ENCODE measurements at places on chromosomes 6 and 20. TPM values are rescaled to one million over a fixed set of nuclear protein-coding genes. Genes with fewer than 3 reads are reported as not detected.

Gene SIRT5
- 7.4 TPM for polyA plus RNA-seq

Gene PSMG4
- 113 TPM for polyA plus RNA-seq

Gene CGA
- polyA plus RNA-seq = not detected

GRCh38 chr20:8413691-8414090 is 281.6 kb downstream of the PLCB1 start:
- H3K27me3 ChIP-seq = no peaks in the 10 kb centered on the region
- H3K36me3 ChIP-seq = no peaks in the 10 kb centered on the region
- DNase-seq = no peak
- no peak overlapping the region for H3K4me3 ChIP-seq
- no peaks in the 10 kb centered on the region for H3K4me1 ChIP-seq
- no peak overlapping the region for H3K27ac ChIP-seq

DNA sequence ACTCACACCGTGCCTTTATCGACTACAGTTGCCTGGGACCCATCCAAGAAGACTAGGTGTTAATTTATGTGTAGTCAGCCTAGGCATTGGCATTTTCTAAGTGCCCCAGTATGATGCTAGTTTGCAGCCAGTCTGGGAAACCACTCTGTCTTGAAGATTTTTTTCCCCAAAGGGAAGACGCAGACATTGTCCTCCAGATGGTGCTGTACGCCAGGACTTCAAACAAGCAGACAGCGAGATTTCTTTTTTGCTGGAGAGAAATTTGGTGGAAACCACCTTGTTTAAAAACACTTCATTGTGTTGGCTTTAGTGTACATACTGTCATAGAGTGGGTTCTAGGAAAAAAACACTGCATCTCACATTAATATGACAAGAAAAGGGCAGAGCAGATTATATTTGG is 30.0 kb downstream of the ALDH5A1 start:
- no peak for DNase-seq
- H3K27ac ChIP-seq = no peak overlapping the region
- H3K36me3 ChIP-seq = no peaks in the 10 kb centered on the region
- H3K27me3 ChIP-seq = no peaks in the 10 kb centered on the region

Gene OVOL2
- 15.1 TPM for polyA plus RNA-seq

DNA sequence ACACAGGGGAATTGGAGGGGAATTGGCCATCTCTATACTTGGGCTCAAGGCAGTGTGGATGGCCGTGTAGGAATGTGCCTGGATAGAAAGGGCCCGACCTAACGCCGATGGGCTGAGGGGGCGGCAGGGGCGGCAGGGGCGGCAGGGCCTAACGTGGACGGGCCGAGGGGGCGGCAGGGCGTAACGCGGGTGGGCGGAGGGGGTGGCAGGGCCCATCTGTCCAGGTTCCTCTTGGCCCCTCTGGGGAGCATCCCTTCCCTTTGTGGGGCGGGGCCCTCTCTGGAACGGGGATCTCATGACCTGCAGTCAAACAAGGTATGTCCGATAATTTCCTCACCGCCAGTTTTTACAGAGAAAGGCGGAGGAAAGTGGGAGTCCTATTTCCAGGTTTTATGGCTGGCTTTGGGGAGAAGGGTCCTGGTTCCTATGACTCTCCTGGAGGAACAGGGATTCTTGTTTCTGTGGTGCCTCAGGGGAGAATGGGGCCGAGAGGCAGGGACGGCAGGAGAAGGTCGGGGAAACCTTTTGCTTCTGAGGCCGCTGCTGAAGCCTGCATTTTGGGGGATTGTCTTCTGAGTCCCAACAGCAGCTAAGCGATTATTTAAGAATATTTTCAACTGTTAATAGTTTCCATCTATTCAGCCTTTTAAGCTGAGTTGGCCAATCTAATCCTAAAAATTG is 100.8 kb upstream of the FRMD1 start:
- peaks cover 5% of the 10 kb centered on the region for H3K4me1 ChIP-seq
- H3K27ac ChIP-seq = no peak overlapping the region
- no peak for DNase-seq
- H3K4me3 ChIP-seq = no peak overlapping the region
- H3K36me3 ChIP-seq = no peaks in the 10 kb centered on the region

Gene ADISSP
- 141 TPM for polyA plus RNA-seq

DNA sequence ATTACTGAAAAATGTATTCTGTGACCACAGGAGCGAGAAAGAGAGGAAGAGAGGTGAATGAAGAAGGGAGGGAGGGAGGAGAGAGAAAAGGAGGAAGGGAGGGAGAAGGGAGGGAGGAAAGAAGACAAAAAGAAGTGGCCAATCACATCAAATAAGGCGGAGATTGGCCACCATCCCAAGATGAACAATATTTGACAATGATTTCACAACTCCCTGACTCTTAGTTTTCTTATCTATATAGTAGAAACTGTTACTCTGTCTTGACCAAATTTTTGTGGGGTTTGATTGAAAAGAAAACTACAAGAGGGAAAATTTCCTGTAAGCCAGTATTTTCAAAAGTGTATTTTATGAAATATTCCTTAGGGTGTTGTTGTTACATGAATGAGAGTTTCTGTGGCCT is 52.6 kb downstream of the FOXA2 start:
- H3K36me3 ChIP-seq = no peaks in the 10 kb centered on the region
- no peak for DNase-seq
- H3K4me1 ChIP-seq = peaks cover 5% of the 10 kb centered on the region
- H3K27ac ChIP-seq = no peak overlapping the region

Gene SLC22A7
- polyA plus RNA-seq = not detected

DNA sequence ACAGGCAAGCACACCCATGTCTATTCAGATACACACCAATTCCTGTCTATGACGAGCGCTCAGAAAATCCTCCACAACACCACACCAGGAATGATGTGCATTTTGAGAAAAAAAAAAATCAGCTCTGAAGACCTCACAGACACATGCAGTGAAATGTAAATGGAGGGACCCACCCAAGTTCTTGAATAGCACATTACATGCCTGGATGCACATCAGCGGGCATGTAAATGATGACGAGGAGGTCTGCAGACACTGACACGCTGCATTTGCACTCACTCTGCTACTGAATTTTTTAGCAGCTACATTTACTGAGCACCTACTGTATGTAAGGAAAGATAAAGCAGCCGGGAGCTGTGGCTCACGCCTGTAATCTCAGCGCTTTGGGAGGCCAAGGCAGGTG is 14.7 kb downstream of the NRSN2 start:
- H3K27me3 ChIP-seq = no peaks in the 10 kb centered on the region
- H3K27ac ChIP-seq = no peak overlapping the region
- H3K36me3 ChIP-seq = no peaks in the 10 kb centered on the region

Gene ZNF292
- 5.0 TPM for polyA plus RNA-seq

GRCh38 chr6:138093632-138094031 is 13.6 kb downstream of the PERP start:
- H3K4me3 ChIP-seq = no peak overlapping the region
- H3K27me3 ChIP-seq = no peaks in the 10 kb centered on the region
- H3K27ac ChIP-seq = no peak overlapping the region
- no peaks in the 10 kb centered on the region for H3K4me1 ChIP-seq

DNA sequence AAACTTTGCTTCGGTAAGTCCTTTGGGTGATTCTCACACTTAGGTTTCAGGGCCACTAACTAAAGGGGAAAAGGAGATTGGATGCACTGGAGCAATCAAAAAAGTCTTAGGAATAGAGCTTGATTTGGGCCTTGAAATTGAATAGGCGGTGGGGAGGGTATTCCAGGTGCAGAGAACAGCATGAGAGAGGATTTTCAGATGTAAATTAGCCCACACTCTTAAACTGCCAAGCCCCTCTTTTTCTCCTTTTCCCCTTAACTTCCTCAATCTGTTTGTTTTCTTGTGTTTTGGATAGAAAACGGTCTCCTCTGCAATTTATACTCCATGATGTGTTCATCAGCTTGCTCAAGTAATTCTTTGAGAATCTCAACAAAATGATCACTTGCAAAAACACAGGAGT is 62.1 kb upstream of the RIPOR2 start:
- no peak overlapping the region for H3K27ac ChIP-seq
- no peaks in the 10 kb centered on the region for H3K27me3 ChIP-seq
- peaks cover 7% of the 10 kb centered on the region for H3K4me1 ChIP-seq

- H3K4me1 ChIP-seq = no peaks in the 10 kb centered on the region
- no peak overlapping the region for H3K27ac ChIP-seq
- DNase-seq = no peak
- no peak overlapping the region for H3K4me3 ChIP-seq
- H3K36me3 ChIP-seq = no peaks in the 10 kb centered on the region
- H3K27me3 ChIP-seq = no peaks in the 10 kb centered on the region
Observed at GRCh38 chr6:117933471-117933870, 26.4 kb downstream of the SLC35F1 start.

DNA sequence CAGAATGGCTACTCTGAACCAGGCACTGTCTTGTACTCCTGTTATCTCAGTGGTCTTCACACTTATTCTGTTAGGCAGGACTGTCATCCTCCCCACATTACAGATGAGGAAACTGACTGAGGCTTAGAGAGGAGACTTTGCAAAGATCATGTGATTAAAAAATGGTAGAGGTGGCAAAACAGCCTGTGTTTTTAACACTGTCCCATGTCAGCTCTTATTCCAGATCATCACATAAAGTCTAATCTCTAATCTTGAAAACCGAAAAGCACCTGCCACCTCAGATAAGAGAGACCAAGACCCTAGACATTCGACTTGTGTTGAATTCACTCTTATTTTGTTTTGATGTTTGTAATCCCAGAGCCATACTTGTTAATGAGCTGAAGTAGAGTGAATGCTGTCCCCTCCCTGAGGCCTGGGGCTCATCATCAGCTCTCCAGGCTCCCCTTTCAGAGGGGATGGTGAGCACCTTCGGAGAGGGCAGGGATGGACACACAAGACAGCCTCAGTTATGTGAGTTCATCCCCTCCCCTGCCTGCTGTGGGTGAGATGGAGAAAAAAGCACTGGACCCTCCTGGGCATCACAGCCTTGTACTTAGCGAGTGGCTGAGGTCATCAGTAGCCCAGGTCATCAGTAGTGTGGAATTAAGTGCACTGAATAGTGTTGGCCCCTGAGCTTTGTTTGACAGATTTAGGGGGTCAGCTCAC is 30.6 kb downstream of the MTHFD1L start:
- no peaks in the 10 kb centered on the region for H3K4me1 ChIP-seq
- no peak for DNase-seq
- no peaks in the 10 kb centered on the region for H3K27me3 ChIP-seq
- H3K36me3 ChIP-seq = peaks cover 26% of the 10 kb centered on the region

- peaks cover 15% of the 10 kb centered on the region for H3K4me1 ChIP-seq
- H3K27ac ChIP-seq = no peak overlapping the region
- peak; percentile 39 for DNase-seq
- no peaks in the 10 kb centered on the region for H3K27me3 ChIP-seq
Observed at GRCh38 chr6:4932228-4932903, 71.5 kb downstream of the RPP40 start.

GRCh38 chr6:82072751-82073150 is 174.8 kb downstream of the IBTK start:
- no peak overlapping the region for H3K27ac ChIP-seq
- no peaks in the 10 kb centered on the region for H3K4me1 ChIP-seq
- H3K4me3 ChIP-seq = no peak overlapping the region
- DNase-seq = no peak

Gene PDYN
- 0.60 TPM for polyA plus RNA-seq

GRCh38 chr6:16092140-16092539 is 36.7 kb upstream of the MYLIP start:
- H3K4me1 ChIP-seq = no peaks in the 10 kb centered on the region
- no peaks in the 10 kb centered on the region for H3K36me3 ChIP-seq
- no peak overlapping the region for H3K27ac ChIP-seq
- H3K4me3 ChIP-seq = no peak overlapping the region
- no peaks in the 10 kb centered on the region for H3K27me3 ChIP-seq

Gene INSM1
- 1.4 TPM for polyA plus RNA-seq

DNA sequence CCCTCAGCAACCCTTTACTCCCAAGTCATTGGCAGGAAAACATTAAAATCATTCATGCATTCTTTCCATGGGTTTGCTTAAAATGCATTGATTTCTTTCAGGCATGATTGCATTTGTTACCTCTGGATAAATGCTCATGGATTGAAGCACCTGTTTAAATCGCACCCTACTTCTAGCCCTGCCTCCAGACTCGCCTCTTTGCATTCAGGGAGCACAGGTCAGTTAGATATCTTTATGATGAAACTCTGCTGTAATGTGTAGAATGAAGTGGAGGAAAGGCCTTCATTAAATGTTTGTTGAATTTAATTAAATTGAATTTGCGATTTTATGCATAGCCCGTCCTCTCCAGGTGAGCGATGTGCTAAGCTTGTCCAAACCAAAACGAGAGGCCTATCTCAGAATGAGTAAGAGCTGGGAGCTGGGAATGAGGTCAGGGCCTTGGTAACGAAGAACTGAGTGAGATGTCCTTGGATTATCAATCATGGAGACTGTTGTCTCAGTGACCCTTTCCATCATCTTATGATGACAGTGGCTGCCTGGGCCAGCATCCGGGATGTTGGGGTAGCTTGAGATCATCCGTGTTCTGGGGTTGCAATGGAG is 210.1 kb downstream of the SYNDIG1 start:
- no peak overlapping the region for H3K4me3 ChIP-seq
- H3K36me3 ChIP-seq = no peaks in the 10 kb centered on the region
- H3K4me1 ChIP-seq = no peaks in the 10 kb centered on the region
- H3K27me3 ChIP-seq = no peaks in the 10 kb centered on the region
- no peak for DNase-seq

Gene EPPIN
- polyA plus RNA-seq = 0.06 TPM

GRCh38 chr6:136491754-136492153 is 58.5 kb downstream of the MAP7 start:
- no peak overlapping the region for H3K4me3 ChIP-seq
- H3K27ac ChIP-seq = no peak overlapping the region
- H3K27me3 ChIP-seq = no peaks in the 10 kb centered on the region
- DNase-seq = no peak
- H3K4me1 ChIP-seq = no peaks in the 10 kb centered on the region
- no peaks in the 10 kb centered on the region for H3K36me3 ChIP-seq

GRCh38 chr6:42322676-42323075 is 105.0 kb upstream of the MRPS10 start:
- H3K4me3 ChIP-seq = no peak overlapping the region
- DNase-seq = peak; percentile 70
- no peaks in the 10 kb centered on the region for H3K27me3 ChIP-seq

DNA sequence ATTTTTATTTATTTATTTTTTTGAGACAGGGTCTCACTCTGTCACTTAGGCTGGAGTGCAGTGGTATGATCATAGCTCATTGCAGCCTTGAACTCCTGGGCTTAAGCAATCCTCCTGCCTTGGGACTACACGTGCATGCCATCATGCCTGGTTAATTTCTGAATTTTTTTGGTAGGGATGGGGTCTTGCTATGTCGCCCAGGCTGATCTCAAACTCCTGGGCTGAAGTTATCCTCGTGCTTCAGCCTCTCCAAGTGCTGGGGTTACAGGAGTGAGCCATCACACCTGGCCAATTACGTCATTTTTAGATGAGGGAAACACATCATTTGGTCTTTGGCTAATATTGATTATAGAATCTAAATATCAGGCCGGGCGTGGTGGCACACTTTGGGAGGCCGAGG is 32.1 kb downstream of the SOX4 start:
- H3K4me1 ChIP-seq = no peaks in the 10 kb centered on the region
- H3K4me3 ChIP-seq = no peak overlapping the region
- no peaks in the 10 kb centered on the region for H3K27me3 ChIP-seq

Gene CALHM4
- not detected for polyA plus RNA-seq

GRCh38 chr6:74519163-74519562 is 686.7 kb downstream of the COL12A1 start:
- DNase-seq = no peak
- no peaks in the 10 kb centered on the region for H3K27me3 ChIP-seq
- no peak overlapping the region for H3K4me3 ChIP-seq
- H3K4me1 ChIP-seq = no peaks in the 10 kb centered on the region
- H3K36me3 ChIP-seq = no peaks in the 10 kb centered on the region

Gene CTAGE9
- polyA plus RNA-seq = not detected

All from H1 (cell line).